Left ventricle myocardium superior (tissue), 1 donor: ENCODE measurements at places on chromosomes 4 and X. TPM values are rescaled to one million over a fixed set of nuclear protein-coding genes. Genes with fewer than 3 reads are reported as not detected.

- no peak for DNase-seq
Measured at GRCh38 chrX:101977106-101977505, 45.3 kb upstream of the ZMAT1 start.

DNA sequence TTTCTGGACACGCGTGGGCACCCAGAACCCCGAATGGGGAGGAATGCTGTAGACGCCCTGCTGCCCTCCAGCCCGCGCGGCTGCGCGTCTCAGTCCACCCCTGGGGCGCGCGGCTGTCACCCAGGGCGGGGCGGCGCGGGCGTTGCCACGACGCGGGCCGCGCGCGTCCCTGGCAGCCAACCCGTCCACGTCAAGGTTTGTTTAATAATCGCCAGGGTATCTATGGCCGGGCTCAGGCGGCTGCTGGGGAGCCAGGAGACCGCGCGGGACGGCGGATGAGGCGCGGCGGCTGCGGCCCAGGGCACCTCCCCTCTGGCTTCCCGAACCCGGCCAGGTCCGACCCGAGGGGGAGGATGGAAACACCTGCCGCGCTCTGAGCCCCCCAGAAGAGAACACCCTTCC lies at the start of gene SPATA18:
Gene SPATA18 (plus strand): TSS at position 92 of the 402 bp plus-strand sequence. CDS start 401 bp downstream, outside the sequence.
- peak; percentile 61 for DNase-seq

DNA sequence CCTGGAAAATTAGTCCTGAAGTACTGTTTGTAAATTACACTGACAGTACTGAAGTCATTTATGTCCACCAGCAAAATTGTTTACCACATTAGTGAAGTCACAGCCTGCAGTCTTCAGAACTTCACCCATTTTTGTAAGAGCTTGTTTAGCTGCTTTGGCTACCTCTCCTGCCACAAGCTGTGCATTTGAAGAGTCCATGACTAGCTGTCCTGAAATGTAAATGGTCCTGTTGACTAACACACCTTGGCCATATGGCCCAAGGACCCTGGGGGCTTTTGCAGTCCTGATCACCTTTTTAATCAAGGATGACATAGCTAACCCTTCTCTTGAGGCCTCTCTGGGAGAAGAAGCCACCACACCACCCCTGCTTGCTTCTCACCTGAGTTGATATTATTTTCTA lies 21.4 kb upstream of the ZNF518B start:
- no peak for DNase-seq

DNA sequence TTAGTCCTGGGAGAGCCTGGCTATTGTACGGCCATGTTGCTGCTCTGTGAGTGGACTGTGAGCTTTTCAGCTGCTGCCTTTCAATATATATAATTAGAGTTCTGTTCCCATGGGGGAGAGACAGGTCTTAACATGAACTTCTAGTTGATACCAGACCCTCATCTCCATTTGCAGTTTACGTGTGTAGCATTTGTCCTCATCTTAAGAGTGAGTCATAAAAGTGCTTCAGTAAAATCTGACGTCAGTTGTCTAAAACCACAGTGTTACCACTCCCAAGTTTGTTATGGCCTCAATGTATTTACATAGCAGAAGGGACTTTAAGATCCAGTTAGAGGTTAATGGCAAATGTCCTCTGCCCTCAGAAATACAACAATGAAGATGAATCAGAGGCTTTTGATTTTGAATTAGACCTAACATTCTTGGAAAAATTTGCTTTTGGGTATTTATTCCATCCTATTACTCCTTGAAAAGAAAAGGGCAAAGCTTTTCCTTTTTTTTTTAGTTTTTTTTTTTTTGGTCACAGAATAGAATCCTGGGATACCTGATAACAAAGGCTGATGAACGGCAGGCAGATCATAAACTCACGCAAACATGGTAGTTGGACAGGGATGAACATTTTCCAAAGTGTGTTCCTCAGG lies 38.6 kb downstream of the PHOX2B start:
- no peak for DNase-seq

DNA sequence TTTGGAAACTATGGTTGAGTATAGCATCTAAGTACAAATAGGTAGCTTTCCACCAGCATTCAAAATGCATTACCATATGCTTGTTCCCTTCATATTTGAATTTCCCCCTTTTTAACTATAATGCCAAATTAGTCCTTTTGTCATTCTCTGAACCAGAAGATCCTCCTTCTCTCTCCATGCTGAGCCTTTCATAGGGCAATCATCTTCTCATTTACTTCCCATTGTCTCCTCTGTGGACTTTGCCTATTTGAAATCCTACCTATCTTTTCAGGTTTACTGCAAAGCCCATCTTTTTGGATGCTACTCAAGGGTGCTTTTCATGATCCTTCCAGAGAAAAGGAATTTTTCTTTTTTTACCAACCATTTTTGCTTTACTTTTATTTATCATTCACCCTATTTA lies 54.7 kb downstream of the DKK2 start:
- DNase-seq = no peak

DNA sequence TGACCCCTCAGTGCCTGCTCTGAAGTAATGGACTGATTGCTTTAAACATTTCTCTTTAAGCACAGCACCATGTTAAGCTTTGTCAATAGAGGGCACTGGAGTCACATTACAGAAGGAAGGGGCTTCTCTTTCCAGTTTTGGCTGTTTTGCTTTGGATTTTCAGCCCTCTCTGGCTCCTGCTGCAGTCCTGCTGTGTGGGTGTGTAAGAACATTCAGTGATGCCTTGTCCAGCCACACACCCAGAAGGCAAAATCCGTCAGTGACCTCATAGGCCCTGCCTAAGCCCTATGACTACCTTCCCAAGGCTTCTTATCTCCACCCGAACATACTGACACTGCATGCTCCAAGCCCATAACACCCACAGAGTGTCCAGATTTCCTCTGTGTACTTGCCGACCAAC lies 215.3 kb upstream of the CTSO start:
- peak; percentile 37 for DNase-seq

DNA sequence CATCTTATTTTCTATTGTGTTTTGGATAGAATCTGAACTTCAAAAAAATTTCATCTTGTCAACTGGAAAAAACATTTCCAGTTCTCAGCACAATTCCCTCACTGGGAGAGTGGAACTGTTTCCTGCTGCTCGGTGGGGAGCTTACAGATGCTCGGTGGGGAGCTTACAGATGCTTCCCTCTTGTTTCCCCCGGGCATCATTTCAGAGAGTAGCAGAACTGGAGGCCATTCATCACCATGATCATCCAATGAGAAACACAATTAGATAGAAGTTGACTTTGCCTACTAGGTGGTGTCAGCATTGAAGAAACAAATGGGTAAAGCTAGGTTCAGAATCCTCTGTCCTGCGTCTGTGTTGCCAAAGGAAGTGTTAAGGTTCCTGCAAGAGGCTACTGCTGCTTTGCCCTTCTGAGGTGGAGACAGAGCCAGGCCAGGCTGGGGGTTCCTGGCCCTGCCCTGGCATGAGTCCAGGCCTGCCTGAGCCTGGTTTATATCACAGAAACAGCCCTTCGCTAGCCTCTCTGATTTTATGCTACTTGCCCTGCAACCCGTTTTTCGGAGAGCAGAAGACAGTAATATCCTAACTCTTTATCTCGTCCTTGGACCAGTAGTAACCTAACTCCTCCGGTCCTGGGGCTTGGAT lies 70.6 kb downstream of the TAPT1 start:
- peak; percentile 39 for DNase-seq

- peak; percentile 9 for DNase-seq
Measured at GRCh38 chr4:8641931-8642650, 49.5 kb downstream of the CPZ start.

GRCh38 chrX:67328476-67328875 lies 215.3 kb upstream of the AR start:
- no peak for DNase-seq

DNA sequence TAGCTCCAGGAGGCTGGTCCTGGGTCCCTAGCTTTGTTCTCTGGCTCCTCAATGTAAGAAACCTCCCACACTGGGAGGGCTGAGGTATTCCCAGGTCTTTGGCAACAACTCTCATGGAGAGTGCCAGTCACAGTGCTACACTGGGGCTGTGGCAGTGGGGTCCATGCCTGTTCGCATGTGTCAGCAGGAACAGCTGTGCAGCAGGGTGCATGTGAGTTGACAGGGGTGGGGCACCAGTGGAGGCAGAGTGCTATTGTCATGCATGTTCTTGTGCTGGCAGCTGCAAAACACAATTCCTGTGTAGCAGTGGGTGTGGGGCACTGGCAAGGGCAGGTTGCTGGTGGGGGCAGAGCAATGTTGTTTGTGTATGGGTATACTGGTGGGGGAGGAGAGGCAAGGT lies 246.0 kb downstream of the CXXC4 start:
- no peak for DNase-seq

DNA sequence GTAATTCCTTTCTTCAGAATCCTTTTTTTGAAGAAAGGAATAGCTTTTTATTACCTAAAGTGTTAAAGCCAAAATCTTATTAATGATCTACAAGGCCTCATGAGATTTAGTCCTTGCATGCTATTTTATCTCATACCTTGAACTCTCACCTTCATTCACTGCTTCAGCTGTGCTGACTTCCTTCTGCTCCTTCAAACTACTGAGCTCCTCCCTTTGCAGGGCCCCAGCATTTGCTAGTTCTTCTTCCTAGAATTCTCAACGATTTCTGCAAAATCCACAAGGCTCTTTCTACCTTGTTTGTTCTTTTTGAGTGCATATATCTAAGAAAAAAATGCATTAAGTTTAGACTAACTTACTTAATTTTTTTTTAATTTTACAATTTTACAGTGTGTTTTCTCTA lies 619.5 kb downstream of the EPHA5 start:
- DNase-seq = no peak

- no peak for DNase-seq
Measured at GRCh38 chr4:140005699-140006098, 148.3 kb downstream of the MAML3 start.

DNA sequence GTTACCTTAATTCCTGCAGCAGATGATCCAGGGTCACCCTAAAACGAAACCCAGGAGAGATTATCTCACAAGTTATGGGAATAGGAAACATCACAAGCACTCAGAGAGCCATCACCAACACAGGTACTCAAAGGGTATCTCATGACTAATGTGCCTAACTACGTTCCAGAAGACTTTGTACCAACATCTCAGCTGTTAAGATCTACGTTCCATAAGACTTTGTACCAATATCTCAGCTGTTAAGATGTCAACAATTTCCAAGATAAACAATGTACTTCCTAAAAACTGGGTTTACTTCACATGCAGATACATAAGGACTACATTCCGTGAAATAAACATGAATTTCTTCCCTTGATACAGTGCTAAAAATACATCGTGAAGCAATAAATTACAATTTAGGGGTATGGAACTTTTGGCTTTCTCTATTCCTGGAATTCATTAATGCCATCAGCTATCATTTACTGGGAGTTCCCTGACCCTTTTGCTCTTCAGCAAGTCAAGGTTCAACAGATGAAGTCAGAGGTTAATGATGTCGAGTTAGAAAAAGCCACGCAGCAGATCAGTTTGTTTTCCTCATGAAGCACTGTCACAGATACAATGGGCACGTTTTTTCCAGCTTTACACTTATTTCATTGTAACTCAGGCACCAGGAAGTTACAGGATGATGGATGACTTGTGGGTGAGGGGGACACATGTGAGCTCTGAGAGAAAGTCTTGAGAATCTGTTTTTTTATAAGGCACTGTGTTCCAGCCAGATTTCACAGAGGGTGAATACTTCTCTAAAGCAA lies 127.0 kb upstream of the ETNPPL start:
- DNase-seq = no peak

SPIN2A gene
- total RNA-seq = 0.22 TPM

MCTS1 gene
- 32.7 TPM for total RNA-seq

MAGED1 gene
- 68.3 TPM for total RNA-seq
